ENCODE measurements at places on chromosomes 11 and 22. TPM values are rescaled to one million over a fixed set of nuclear protein-coding genes. Genes with fewer than 3 reads are reported as not detected.
A peak's percentile ranks its signal among the peaks of the same experiment; 100 is the strongest.

Gene C11orf42
- not detected for total RNA-seq

Gene GAL3ST3
- total RNA-seq, result not detected

Gene CCDC89
- not detected for total RNA-seq

Gene CBLIF
- total RNA-seq, result not detected

Gene LRRC56
- total RNA-seq, result 3.4 TPM

Gene ANKK1
- total RNA-seq, result not detected

DNA sequence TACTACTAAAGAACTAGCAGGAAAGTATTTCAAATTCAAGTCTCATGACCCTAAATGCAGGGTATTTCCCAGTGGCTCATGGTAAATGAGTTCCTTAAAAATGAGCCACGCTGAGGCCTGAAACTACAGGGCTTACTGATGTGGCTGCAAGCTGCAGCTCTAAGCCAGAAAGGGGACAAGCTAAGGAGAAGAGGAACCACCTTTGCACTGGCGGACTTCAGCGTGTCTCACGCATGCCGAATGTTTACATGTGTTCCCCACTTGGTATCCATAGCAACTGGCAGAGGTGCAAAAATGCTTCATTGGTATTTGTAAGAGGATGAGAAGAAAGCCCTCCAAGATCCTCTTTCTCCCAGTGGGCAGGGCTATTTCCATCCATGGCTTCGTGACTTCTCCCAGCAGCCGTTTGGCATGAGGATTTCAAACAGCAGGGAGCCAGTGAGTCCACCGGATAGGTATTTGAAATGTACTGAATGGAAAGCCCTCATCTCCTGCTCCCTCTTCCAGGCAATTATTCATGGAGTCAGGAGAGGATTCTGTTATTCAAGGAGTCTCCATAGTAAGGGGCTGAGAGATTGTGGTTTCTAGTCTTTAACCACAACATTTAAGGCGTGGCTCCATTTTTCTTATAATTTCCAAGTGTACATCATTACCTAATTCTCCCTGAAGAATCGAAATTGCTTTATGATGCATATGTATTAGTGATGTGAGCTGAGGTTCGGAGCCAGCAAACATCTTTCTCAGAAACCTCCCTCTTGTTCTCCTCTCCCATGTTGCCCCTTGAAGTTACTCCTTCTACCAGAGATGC is 55.3 kb upstream of the CD44 start:
- DNase-seq, result peak; percentile 90

GRCh38 chr11:70578831-70579230 is 180.5 kb downstream of the CTTN start:
- DNase-seq, result no peak

- no peak for DNase-seq
These were observed 20.1 kb downstream of the TMPRSS6 start for GRCh38 chr22:37089434-37089833.

DNA sequence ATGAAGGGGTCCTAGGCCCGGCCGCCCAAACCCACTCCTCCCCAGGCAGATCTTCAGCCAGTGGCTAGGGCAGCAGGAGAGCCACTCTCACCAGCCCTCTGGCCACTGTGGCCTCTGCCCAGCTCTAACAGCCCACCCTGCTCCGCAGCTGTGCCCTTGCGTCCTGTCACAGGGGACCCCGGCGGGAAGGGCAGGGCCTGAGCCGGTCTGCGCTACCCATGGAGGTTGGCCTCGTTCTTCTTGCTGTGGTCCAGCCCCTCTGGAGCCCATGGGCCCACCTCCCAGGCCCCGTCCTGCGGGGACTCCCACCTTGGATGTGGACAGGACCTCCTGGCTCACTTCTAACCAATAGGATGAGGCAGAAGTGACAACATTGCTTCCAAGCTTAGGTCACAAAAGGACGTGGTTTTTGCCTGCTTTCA is 38.3 kb upstream of the TH start:
- DNase-seq, result no peak

GRCh38 chr11:68269414-68270081 is 2.2 kb downstream of the C11orf24 start:
- no peak for DNase-seq

DNA sequence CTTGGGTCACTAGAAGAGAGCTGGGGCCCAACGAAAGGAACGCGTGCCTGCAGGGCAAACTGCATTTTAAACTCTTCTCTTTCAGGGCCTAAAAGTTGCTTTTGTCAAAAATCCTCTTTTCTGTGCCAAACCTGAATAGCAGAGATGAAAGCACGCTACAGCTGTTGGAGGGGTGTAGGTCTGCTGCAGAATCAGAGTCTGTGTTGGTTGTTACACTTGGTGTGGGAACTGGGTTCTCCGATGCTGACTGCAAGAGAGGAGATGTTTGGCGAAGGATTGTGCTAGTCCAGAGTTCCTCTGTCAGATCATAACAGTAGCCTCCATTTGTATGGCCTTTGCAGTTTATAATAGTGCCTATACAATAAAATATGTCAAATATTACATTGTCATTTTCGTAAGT is 41.8 kb downstream of the BARX2 start:
- no peak for DNase-seq

DNA sequence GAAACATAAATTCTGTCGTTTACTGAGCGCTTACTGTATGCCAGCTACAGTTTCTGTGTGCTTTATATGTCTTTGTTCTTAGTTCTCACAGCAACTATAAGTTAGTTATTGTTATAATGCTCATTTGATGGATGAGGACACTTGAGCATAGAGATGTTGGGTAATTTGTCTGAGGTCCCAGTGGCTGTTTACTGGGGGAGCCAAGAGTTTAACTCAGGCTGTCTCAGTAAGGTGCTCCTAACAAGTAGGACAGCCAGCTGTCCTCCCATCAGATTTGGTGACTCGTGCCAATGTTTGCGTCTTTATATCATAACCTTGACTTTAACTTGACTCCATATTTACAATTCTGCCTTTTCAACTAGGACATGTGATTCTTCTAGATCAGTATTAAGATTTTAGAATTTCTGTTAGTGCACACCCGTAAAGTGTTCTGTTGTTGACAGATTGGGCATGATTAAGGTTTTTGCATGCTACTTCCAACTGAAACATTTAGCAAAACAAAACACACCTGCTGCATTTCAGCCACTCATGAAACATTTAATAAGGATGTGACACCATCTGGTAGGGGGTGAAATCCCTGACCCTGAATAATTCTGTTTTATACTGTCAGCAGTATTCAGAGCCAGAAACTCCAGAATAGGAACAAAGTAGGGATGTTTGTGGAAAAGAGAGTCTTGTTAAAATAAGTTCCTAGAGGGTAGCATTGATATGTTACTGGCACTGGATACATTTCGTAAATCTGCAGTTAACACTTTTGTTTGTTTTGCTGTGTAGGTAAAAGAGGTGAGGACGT is 1.9 kb downstream of the REXO2 start:
- no peak for DNase-seq

DNA sequence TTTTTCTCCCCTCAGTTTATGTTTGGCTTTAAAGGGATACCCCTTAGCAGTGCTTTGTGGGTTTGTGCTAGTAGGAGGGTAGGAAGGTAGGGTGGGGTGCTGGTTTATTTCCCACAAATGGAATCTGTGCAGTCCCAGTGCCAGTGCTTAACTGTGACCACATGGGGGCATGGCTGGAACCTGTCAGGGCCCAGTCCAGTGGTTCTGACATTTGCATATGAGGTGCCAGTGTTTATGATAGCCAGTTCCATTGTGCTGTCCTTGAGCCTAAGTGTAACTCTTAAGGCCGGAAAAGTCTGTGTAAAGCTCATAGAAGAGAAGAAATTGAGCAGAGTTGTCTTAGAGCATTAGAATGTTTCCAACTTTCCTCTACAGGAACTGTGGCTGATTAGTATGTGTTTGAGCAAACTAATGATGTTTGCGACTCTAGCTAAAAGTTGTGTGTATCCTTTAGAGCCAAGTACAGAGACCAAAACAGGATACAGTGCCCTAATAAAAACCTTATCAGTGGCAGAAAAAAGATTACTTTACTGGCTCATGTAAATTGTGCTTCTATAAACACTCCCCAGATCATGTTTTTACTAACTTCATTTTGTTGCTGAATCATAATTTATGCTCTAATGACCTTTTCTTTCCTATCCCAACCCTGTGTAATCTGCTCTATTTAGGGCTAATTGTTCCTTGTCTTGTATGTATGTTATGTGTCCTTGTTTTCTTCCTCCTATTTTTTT is 38.1 kb downstream of the DIXDC1 start:
- no peak for DNase-seq

DNA sequence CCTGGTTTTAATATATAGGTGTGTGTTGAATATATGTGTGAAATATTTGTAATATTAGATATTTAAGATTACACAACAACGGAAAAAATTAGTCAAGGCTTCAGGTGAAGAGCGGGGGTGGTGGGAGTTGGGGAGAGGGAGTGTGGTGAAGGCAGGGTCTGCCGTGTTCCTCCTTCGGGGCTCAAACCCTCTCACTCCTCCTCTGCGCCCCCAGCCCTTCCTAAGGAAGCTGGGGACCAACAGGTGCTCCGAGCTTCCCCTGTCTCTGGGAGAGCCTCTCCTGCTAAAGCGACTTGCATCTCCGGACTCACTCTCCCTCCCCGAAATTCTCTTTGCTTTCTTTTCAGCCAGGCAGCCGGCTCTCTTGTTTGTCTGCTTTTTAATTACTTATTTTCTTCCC is 960 bp upstream of the CADM1 start:
- no peak for DNase-seq

GRCh38 chr11:64911142-64911541 is 5.9 kb downstream of the ATG2A start:
- no peak for DNase-seq

DNA sequence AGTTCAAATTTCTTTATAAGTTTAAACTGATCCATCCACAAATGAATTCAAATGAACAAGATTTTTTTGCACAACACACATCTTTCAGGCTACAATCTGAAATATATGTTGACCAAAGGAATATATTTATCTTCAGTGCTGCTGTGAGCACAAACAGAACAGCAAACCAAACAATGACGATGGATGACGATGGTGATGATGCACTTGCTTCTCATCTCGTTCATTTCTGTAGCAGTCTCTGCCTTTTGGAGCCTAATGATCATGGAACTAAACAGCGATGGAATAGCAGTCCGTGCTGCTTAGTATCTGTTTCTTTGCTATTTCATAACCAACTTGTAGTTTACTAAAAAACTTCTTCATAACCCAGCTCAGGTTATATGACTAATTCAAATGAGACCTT is 220.7 kb upstream of the BLID start:
- DNase-seq, result no peak

DNA sequence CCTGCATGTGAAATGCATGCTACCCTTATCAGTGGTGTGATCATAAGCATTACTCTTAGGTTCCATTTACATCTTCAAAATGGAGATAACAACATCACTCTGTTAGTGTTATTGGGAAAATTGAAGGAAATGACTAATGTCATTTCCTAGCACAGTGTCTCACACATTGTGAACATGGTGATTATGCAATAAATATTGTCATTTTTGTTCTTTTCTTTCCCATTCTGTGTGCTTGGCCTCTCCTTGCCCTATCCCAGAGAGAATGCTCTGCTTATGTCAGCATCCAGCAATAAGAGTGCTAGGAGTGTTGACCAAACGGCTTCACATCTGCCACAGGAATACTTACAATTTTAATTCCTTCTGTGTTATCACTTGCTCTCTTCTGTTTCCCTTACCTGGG is 1024.1 kb upstream of the CCDC90B start:
- DNase-seq, result no peak

- no peak for DNase-seq
These were observed 100.9 kb downstream of the MPPED2 start for GRCh38 chr11:30485222-30485621.

DNA sequence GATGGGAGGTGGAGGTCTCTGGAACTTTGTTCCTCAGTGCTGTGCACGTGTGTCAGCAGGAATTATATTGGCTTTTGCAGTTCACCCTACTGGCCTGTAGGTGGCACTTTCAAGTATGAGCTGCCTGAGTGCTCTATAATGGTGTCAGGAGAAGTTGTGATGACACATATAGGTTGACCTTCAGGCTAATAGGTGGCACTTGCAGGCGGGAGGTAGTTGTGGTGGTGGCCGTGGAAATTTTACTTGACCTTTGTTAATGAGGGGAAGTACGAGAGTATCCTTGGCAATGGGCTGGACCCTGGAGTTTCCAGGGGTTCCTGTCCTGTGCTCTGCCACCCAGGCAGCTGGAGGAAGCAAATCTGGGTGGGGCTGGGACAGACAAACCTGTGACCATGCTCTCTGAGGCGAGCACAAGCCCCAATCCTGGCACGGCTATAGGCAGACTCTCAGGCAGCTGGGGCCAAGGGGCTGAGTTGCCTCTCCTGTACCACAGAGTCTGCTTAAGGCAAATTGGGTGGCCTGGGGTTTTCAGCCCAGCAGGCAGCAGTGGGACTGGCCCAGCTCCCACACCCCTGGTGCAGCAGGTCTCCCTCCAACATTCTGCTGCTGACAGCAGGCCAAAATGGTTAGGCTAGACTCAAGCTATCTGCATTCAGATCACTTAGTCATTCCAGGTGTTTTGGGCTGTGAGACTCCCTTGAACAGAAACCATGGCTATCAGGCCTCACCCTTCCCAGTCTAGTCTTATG is 147.5 kb upstream of the CTSC start:
- peak; percentile 35 for DNase-seq

DNA sequence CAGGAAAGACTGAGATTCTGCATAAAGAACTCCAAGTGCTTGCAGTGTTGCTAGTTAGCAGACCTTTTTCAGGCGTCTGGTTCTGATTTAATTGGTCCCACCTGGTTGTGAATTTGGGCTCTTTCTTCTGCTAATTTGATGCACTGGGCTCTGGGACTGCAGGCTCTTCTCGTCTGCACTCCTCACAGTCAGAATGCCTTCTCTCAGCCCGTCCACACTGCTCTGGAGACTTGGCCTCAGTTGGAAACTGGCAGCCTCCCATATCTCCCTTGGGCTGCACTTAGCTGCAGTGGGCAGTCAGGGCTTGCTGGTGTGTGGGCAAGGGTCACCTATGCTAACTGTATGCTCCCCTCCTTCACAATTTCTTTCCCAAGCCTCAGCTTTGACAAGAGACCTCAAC is 1.5 kb downstream of the TRIM6 start:
- no peak for DNase-seq

Data from Caki2 (cell line).